Endodermal cell (in vitro differentiated cells): ENCODE measurements at places on chromosomes 5 and 9. TPM values are rescaled to one million over a fixed set of nuclear protein-coding genes. Genes with fewer than 3 reads are reported as not detected.

TAF11L5 gene
- total RNA-seq, result not detected in 3 replicates

PHF24 gene
- 2.7 to 9.0 TPM (median 5.6 TPM) in 3 replicates for total RNA-seq

SHISAL2B gene
- total RNA-seq, result 125 and 143 TPM in 2 replicates

- H3K4me1 ChIP-seq, result peaks cover 9% of the 10 kb centered on the region
- no peak overlapping the region for H3K4me3 ChIP-seq
- H3K36me3 ChIP-seq, result no peaks in the 10 kb centered on the region
- no peak overlapping the region for H3K27ac ChIP-seq
Observed at GRCh38 chr9:136622538-136622948, 40.2 kb upstream of the EGFL7 start.

- peaks cover 25% of the 10 kb centered on the region for H3K36me3 ChIP-seq
- no peaks in the 10 kb centered on the region for H3K27me3 ChIP-seq
- no peak overlapping the region for H3K27ac ChIP-seq
- DNase-seq, result no peak
Observed at GRCh38 chr9:105311306-105311705, 66.9 kb downstream of the SLC44A1 start.

DNA sequence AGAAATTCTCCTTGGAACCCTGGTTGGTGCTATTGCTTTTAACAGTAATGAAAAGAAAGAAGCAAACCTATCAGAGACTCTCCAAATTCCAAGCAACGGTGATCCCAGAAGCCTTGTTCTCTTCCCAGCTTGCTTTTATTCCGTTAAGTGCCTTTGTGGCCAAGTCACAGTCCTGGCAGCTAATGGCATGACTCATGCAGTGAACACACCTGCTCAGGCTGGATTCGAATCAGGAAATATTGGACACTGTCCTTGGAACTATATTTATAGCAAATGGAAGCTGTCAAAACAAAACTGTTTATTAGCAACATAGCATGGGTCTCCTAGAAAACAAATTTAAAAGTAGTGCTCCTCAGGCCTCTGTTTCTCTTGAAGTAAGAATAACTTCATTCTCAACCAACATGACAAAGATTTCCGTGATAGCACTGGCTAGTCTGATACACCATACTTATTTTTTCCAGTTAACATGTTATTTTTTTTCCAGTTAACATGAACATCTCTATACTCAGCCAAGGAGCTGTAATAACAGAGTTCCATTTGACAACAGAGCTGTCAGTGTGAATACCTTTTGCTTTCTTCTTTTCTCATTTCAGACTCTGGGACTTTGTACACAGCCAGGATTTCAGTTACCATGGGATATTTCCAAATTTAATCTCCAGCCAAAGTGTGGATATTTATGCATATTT is 502.4 kb downstream of the GADD45G start:
- H3K4me1 ChIP-seq, result no peaks in the 10 kb centered on the region
- no peak overlapping the region for H3K27ac ChIP-seq
- H3K27me3 ChIP-seq, result no peaks in the 10 kb centered on the region
- no peak overlapping the region for H3K4me3 ChIP-seq
- no peak for DNase-seq

- no peaks in the 10 kb centered on the region for H3K27me3 ChIP-seq
- no peak for DNase-seq
- no peaks in the 10 kb centered on the region for H3K4me1 ChIP-seq
- no peaks in the 10 kb centered on the region for H3K36me3 ChIP-seq
- H3K27ac ChIP-seq, result no peak overlapping the region
Observed at GRCh38 chr5:40332970-40333369, 346.7 kb upstream of the PTGER4 start.
